ENCODE measurements at places on chromosomes 3 and 15.

- no peak for DNase-seq
These were observed 718.7 kb upstream of the SGO1 start for GRCh38 chr3:20904671-20905070.

DNA sequence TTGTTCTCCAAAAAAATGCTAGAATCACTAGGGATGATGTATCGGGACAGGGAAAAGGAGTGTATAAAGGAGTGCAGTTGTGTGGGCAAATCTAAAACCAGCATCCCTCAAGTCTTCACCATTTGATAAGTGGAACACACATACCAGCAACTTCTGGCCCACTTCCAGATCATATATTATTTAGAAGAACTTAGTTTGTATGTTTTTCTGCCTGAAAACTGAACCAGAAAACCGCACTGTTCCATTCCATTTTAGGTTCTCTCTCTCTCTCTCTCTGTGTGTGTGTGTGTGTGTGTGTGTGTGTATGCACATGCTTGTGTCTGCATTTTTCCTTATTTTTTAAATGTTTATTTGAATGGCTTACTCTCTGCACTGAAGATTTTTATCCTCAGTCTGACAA lies 93.5 kb downstream of the SERPINI1 start:
- no peak for DNase-seq

DNA sequence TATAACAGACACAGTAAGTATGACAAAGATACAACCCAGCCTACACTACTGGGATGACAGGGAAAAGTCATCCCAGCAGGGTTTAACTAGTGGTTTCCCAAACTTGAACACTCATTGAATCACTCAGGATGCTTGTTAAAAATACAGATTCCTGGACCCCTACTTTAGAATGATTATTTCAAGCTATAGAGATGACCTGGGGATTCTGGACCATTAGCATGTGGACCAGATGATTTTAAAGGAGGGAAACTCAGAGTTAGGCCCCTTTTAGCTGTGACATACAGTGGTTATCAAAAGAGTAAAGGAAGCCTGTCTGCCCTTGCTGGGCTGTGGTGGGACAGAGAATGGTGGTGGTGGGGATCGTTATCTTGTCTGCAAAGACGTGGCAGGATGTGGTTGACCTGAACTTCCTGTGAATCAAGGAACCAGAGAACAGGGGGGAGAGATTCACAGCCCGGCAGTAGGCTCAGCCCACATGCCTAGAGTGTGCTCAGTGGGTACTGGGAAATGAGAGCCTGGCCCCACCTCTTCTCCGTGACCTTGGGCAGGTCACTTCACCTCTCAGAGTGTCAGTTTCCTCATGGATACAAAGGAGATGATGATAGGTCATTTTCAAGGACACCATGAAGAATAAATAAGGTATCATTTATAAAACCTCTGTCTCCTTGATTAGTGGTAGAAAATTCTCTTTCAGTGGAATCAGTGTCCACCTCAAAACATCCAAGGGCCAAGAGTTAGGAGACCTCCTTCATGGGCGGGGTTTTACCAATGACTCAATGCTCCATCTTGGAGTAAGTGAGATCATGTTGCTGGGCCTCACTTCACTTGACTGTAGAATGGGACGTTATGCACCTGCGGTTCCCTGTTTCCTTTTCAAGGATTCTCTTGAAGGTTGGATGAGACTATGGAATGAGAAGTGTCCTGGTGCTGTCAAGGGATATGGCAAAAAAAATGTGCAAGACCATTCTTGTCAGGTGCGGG lies 306.5 kb downstream of the RPLP1 start:
- peak; percentile 78 for DNase-seq

DNA sequence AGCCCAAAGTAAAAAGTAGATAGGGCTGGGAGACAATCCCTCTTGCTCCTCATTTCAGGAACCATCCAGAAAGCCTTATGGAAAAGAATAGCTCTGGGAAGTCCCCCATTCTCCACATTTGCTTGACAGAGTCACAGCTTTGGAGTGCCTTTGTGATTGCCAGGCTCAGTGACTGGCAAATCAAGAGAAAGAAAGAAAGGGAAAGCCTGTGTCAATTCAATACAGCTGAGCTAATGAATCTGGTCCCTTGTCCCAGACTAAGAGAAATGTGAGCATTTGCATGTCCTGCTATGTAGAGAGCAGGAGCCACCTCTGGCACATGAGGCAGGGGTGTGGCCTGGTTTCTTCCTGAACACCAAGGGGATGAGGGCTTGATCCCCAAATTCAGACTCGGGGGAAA lies 14.9 kb upstream of the CTNNB1 start:
- no peak for DNase-seq

DNA sequence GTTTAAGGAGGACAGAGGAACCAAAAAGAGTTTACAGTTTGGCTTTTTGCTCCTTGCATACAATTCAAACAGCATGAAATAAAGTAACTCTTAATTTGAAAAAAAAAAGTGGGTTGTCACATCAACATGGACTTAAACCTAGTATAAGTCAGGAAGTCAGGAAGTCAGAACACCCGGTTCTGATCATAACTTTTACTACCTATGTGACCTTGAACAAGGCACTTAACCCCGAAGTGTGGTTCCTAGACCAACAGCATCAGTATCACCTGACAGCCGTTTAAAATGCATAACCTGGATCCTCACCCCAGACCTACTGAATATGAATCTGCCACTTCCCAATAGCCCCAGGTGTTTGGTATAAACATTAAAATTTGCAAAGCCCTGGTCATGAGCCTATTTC lies 18.7 kb downstream of the LYSMD2 start:
- DNase-seq, result no peak

GRCh38 chr3:23944007-23944783 lies 891 bp upstream of the NR1D2 start:
- DNase-seq, result no peak

GRCh38 chr3:175593331-175593730 lies 734.2 kb downstream of the NAALADL2 start:
- DNase-seq, result no peak

GRCh38 chr3:16741103-16741758 lies 136.0 kb upstream of the DAZL start:
- DNase-seq, result no peak

DNA sequence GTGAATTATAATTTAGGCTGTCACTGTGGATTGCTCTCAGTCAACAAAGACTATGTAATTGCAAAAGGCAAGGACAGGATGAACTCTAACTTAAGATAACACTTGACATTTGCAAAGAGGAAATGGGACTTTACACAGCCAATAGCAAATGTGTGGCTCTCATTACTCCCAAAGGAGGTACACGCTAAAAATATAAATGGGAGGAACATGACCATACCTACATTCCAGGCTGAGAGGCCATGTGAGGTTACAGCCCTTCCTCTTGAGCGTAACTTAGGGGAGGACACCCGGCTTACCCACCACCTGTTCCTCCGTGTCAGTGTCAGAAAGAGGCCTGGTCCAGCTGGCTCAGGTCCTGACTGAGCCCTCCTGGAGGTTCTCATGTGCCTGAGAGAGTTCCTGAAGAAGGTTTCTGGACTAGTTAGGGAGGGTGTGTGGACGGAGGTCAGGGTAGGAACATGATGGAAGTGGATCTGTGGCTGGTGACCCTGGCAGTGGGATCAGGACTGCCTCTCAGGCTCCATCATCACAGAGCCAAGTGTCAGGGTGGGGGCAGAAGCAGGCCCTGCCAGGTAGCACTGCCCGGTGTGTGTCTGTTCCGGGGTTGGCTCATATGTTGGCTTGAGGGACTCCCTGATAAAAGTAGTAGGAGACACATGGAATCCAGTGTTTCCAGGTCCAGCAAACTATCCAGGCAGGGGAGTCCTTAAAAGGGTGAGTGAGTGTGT lies 7.9 kb downstream of the POPDC2 start:
- DNase-seq, result no peak

- no peak for DNase-seq
These were observed 294.2 kb downstream of the TIGIT start for GRCh38 chr3:114587986-114588385.

DNA sequence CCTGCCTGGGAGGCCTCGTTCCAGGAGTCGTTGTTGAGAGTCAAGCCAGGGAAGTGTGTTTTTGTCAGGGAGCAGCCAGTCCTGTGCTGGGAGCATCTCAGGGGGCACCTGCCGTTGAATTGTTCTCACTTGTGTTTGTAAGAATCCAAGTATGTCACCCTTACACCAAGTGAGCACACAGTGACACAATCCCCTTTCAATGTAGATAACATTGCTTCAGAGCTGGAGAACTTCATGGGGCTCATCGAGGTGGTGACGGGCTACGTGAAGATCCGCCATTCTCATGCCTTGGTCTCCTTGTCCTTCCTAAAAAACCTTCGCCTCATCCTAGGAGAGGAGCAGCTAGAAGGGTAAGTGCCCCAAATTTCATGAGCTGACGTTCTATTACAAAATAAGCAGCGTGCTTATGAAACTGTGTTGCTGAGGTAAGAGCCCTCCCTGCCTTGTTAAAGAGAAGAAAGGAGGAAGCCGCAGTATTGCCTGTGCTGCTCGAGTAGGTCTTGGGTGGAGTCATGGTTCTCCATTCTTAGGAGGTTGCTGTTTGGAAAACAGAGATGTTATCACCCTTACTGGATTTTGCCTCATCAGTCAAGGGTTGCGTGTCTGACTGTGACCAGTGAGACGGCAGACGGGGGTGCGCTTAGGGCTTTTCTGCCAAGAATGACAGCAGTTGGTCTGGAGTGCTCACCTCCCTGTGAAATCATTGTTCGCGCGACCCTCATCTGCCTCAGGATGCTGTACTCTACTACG lies 108.1 kb downstream of the PGPEP1L start:
- no peak for DNase-seq

GRCh38 chr3:130929804-130930203 lies 35.9 kb downstream of the ATP2C1 start:
- no peak for DNase-seq

GRCh38 chr3:32089476-32089875 lies 16.9 kb upstream of the GPD1L start:
- DNase-seq, result no peak

- DNase-seq, result no peak
These were observed 27.3 kb downstream of the ZNF710 start for GRCh38 chr15:90028376-90028944.

- no peak for DNase-seq
These were observed 232.8 kb downstream of the PDZRN3 start for GRCh38 chr3:73391984-73392383.

- no peak for DNase-seq
These were observed 42.0 kb downstream of the GSK3B start for GRCh38 chr3:120052225-120052624.

GRCh38 chr3:50226888-50227389 lies 9.1 kb upstream of the GNAI2 start:
- no peak for DNase-seq

GRCh38 chr3:175094344-175094743 lies 235.2 kb downstream of the NAALADL2 start:
- DNase-seq, result no peak

- no peak for DNase-seq
These were observed 138.4 kb downstream of the IGF1R start for GRCh38 chr15:98786717-98787116.

GRCh38 chr3:21464746-21465145 lies 286.3 kb downstream of the ZNF385D start:
- no peak for DNase-seq

DNA sequence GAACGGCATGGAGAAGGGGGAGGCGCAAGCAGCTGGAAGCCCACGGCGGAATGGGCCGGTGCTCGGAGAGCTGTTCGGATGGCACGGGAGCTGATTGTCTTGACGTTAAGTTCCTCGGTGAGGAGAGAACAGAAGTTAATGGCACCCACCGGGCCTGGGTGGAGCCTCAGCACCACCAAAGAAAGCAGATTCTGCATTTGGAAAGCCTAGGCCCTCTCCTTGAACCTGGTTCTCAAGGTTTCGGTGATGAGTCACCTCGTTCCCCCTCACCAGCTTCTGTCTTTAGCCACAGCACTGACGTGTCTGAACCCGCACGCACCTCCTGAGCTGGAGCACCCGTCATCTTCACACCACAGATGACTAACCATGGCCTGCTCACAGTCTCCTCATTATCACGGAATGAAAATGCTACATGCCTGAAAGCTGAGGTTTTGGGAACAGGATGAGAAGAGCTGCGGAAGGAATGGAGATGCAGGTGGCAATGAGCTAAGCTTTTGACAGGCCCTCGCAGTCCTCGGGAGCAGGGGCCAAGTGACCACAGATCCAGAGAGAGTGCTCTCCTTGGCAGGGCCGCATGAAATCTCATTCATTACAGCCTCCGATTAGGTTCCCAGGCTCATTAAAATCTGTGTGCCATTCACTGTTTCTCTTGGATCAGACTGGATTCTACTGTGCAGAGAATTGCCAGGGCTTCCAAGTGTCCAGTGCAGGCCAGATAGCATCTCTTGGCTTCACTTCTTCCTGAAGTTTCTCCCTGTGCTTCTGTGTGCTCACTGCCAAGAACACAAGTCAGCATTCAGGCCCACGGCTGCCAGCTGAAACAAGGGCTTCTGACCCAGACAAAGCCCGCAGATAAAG lies 96.3 kb upstream of the DLG1 start:
- no peak for DNase-seq

DNA sequence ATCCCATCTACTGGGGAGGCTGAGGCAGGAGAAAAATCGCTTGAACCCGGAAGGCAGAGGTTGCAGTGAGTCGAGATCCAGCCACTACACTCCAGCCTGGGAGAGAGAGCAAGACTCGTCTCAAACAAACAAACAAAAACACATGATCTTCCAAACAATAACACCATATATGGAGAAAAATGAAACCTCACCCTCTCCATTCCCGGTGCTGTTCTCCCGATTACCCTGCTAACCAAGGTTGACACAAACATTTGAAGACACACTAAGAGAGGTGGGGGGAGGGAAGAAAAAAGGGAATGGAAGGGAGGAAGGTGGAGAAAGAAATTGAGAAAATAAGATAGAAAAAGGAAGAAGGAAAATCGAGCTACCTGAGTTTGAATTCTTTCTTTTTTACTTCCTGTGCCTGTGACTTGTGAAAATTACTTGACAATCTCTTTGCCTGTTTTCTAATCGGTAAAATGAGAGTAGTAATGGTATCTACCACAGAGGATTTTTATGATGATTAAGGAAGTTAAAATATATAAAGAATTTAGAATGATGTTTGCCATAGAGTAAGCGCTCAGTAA lies 1.1 kb upstream of the PLSCR2 start:
- no peak for DNase-seq

- no peak for DNase-seq
These were observed 14.6 kb downstream of the PLSCR5 start for GRCh38 chr3:146590521-146590920.

GRCh38 chr3:62481962-62482361 lies 108.6 kb upstream of the FEZF2 start:
- DNase-seq, result no peak

DNA sequence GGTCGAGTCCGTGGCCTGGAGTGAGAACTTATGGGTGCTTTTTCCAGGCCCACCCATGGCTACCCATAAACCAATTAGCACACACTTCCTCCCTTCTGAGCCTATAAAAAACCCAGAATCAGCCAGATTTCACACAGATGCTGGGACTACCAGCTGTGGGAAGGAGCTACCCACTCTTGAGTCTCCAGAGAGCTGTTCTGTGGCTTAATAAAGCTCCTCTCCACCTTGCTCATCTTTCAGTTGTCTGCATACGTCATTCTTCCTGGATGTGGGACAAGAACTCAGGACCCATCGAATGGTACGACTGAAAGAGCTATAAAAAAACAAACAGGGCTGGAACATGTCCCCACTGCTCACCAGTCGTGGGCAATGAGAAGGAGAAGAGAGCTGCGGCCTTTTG lies 555.4 kb upstream of the CCDC54 start:
- DNase-seq, result no peak

- DNase-seq, result no peak
These were observed 9.6 kb downstream of the CMC1 start for GRCh38 chr3:28250999-28251398.

All from activated CD4-positive, alpha-beta T cell treated with anti-CD3 and anti-CD28 coated beads, Interleukin-2, amount 50 U/mL, for 1 hour (primary cell).